ENCODE measurements at places on chromosomes 3 and 15.

GRCh38 chr3:40137591-40138295 lies 171.8 kb upstream of the EIF1B start:
- no peak for DNase-seq

GRCh38 chr3:188901126-188901525 lies 270.6 kb upstream of the TPRG1 start:
- DNase-seq: no peak

GRCh38 chr3:138694287-138695007 lies 85.9 kb downstream of the FAIM start:
- no peak for DNase-seq

DNA sequence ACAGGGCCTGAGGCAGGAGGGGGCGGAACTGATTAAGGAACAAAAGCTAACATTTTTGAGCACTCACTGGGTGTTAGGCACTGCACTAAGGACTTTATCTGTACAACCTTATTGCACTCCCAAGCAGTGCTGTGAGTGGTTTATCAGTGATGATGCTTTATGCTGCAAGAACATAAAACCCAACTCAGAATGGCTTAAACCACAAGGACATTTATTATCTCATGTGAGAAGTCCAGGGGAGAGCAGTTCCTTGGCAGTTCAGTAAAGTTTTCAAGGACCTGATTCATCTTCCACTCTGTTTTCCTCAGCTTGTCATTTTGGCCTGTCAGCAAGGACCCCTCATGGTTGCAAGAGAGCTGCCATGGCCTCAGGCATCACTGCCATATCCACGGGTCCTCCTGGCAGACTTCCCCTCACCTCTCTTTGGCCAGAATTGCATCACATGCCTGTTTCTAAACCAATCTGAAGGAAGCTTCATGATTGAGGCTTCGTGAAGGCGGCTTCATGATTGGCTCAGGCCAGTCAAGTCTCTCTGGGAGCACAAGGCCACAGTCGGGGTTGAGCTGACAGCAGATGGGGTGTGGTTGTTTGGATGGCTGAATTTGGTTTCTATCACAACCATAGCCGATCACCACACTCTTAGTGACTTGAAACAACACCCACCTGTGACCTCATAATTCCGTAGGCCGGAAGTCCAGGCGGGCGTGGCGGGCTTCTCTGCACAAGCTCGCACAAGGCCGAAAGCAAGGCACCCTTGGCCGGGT lies 15.8 kb downstream of the EFCC1 start:
- DNase-seq: no peak

DNA sequence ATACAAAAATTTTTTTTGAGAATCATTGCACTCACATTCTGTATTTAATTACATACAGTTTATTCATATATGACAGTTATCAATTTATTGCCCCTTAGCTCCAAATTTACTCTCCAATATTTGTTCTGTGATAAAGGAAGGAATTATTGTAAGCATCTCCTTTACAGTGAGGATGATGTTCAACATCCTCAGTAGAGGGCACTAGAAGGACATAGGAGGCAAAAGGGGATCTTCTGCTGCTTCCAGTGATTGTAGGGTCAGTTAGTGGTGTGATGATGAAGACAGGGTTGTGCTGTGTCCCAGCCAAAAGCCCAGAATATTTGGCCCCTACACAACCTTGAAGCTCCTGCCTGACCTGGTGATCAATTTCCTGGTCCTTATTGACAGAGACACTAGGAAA lies 89.9 kb upstream of the DCBLD2 start:
- DNase-seq: no peak

DNA sequence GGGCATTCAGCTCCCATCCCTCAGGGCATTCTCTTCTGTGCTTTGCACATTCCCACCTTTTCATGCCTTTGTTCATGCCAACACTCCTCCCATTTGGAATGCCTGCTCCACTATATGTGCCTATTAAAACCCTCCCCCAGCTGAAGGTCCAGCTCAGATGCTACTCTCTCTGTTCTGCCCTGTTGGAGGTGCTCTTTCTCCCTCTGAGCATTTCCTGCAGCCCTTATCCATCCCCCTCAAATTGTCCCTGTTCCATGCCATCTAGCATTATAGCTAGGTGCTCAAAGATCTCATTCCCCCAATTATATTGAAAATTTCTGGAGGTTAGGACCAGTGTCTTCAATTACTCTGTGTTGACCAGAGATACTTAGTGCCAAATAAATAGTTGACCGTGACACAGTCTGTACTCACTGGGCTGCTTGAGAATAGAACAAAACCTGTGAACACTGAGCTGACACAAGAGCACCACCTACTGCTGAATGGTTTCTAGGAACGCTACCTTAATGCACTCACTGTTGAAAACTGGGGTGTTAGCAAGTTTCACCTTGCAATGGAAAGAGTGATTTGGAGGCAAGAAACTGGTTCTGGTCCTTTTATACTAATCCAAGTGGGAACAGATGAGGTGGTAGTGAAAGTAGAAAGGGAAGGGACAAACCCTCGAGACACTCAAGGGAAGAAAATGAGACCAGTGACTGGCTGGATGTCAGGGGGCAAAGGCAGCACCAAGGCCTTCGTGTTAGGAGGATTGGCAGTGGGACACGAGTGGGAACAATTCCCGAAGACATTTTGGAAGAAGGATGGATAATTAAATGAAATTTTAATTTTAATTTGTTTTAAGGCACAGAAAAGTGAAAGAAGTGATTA lies 289.8 kb upstream of the ROPN1 start:
- DNase-seq: no peak

DNA sequence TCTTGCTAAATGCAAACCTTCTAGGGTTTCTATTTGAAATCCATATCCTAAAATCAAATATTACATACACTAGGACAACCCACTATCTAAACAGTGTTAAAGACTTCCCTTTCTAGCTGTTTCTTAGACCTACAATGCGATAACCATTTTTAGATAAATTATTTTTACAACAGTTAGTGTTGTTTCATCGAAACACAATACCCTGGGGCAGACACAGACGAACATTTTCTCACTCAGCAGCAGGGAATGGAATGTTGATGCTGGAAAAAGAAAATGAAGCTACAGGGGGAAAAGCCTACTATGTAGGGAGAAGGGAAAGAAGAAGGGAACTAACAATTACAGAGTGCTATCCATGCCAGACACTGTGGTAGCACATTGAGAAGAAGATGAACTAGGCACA lies 6.0 kb upstream of the HERC1 start:
- no peak for DNase-seq

DNA sequence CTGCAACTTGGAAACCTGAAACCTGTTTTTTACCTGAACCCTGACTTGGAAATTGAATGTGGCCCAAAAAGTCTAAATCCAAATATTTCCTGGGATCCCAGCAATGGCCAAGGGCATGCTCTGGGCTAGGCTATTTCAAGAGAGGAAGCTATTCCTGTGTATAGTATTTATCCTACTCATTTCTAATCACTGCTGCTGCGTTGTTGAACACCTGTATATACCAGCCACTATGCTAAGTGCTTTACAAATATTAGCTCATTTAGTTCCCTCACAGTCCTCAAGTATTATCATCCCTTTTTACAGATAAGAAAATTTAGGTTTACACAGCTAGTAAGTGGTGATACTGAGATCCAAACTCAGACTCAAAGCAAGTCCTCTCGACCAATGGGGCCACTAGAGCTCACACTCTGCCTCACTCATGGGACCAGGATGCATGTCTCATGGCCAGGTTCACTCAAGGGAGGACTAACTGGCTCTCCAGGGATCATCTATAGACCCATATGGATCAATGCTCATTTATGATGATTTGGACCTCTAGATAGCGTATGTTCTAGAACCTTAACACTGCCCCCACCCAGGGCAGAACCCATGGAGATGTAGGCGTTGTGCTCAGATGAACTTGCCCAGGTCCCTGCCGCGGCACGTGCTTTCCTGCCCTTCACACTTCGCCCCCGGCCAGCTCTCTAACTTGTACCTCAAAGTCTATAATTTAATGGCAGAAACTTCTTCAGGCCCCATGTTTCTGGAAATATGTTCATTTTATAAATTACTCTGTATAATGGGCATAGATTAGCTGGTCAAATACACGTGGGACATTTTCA lies 2.6 kb upstream of the CCR4 start:
- DNase-seq: no peak

- DNase-seq: no peak
Observed at GRCh38 chr3:64502284-64502683, 185.5 kb downstream of the ADAMTS9 start.

GRCh38 chr3:71304684-71305083 lies 278.8 kb downstream of the FOXP1 start:
- DNase-seq: peak; percentile 73

DNA sequence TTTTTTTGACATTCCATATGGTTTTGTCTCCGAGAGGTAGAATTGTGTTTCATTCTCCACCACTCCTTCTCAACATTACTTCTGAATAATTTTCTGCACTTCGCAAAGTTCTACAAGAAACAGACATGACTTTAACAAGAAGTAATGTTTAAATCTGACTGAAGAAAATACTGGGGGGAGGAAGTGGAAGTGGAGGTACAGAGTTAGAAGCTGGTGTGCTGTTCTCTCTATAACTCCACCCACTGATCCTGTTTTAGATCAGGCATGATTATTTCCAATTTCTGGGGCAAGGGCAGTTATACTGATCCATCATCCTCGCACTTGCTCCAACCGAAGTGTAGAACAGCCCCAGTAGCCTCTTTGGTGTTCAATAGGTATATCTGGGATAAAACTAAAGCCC lies 9.2 kb upstream of the MCCC1 start:
- DNase-seq: no peak

- no peak for DNase-seq
Observed at GRCh38 chr3:75906555-75907112, 121.3 kb upstream of the ZNF717 start.

DNA sequence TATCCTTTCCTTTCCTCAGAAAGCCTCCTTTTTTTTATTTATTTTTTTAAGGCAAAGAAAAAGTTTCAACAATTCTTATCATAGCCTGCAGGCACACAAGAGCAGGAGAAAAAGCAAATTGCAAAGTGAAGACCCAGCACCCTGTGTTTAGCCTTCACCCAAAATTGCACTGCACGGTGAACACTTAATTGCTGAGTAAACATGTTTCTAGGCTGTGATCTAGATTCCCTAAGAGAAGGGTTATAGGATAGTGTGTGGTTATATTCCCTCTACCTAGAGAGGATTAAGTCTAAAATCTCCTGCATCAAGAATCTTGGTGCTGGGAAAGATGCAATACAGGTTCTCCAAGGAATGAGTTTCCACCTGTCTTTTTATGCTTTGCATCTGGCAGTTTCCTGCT lies 70.2 kb upstream of the BFSP2 start:
- DNase-seq: no peak

DNA sequence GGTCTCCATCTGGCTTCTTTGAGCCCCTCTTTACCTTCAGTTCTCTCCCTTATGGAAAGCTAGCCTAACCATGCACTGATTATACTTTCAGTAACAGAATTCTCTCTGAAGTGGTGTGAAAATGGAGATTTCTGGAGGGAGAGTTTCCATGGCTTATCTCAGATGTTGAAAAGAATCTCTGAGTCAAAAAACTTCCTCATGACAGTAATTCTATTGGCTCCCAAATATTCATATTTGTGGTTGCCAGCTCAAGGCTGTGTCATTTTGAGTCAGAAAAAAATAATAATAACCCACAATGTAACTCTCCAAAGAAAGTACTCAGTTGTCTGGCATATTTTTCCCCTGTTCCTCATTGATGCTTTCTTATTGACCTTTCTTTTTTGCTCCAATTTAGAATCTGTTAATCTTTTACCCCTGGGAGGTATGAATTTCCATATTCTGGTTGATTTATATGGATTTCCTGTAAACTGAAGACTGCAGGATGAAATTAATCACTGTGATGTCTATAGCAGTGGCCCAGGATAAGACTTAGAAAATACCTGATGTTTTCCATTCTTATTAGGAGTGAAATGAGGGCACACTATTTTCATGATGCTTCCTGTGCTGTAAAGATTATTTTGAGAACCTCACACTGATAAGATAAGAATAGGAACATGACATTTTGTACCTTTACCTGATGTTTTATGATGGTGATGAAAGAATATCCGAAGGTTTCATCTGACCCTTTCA lies 149.5 kb upstream of the EPHA3 start:
- no peak for DNase-seq

GRCh38 chr15:51727141-51727897 lies 10.1 kb downstream of the LYSMD2 start:
- no peak for DNase-seq

DNA sequence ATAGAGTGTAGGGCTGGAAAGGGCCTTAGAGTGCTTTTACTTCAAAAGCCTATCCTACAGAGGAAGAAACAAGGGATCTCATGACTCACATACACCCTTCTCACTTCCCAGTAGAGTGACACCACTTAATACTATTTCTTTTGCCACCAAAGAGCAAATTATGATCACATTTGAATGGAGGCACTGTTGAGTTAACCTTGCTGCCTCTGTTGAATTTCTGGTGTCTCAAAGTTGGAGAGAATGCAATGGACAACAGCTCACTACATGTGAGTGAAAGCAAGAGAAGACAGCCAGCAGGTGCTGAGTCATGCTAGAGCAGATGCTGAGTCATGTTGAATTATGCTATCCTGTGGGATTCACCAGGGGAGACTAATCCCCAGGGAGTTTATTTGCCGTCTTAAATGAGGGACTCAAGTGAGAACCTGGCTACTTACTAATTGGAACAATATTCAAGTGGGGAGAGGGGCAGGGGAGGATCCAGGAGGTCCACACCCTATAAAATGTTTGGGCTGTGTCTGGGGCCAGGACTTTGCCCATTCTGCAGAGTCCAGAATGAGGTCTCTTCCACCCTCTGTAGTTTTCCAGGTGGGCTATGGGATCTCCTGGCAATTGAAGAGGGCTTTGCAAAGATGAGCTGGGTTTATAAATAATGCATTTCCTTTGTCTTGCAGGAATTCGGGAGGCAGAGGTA lies 35.8 kb downstream of the ST8SIA2 start:
- no peak for DNase-seq

- DNase-seq: no peak
Observed at GRCh38 chr15:39584662-39585388, 3.9 kb downstream of the THBS1 start.

DNA sequence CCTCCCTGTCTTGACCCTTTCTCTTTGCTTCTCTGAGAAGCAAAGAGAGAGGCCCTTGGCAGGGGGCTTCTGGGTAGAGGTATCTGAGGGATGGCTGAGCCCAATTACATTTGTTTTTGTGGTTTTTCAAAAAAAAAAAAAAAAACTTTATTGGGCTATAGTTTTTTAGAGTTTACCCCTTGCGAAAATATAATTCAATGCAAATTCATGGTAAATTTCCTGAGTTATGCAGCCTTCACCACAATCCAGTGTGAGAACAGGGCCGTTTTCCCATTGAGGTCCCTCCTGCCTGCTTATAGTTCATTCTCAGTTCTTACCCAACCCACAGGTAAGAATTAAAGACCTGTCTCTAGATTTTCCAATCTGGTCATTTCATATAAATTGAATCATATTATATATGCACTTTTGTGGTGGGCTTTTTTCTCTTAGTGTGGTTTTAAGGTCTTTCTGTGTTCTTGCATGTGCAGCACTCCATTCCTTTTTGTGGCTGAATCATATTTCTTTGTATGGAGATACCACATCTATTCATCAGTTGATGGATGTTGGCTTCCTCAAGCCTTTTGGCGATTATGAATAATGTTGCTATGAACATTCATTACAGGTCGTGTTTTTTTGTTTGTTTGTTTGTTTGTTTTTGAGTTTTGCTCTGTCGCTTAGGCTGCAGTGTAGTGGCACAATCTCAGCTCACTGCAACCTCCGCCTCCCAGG lies 2.7 kb downstream of the MCM2 start:
- DNase-seq: no peak

Measured in ascending aorta (tissue), 2 donors.